Neural progenitor cell (in vitro differentiated cells): ENCODE measurements at places on chromosomes 11 and 22.
A peak's percentile ranks its signal among the peaks of the same experiment; 100 is the strongest.

GRCh38 chr22:28607795-28608194 lies 71.8 kb downstream of the TTC28 start:
- DNase-seq, result no peak

DNA sequence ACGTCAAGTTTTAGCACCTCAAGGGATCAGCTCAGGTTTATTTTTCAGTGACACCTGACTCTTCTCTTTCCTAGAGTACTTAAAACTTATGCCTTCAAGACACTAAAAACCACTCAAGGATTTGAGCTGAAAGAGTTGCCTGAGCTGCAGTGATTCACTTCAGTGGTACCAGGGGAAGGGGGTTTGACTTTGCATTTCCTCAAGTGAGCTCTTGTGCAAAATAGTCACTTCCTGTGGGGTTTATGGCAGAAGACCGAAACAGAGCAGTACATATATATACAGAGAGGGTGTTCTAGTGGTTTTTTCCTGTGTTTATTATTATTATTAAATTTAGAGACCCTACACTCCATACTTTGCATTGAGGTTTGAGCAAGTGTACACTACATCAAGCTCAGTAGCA lies 60.7 kb downstream of the DBX1 start:
- DNase-seq, result no peak

DNA sequence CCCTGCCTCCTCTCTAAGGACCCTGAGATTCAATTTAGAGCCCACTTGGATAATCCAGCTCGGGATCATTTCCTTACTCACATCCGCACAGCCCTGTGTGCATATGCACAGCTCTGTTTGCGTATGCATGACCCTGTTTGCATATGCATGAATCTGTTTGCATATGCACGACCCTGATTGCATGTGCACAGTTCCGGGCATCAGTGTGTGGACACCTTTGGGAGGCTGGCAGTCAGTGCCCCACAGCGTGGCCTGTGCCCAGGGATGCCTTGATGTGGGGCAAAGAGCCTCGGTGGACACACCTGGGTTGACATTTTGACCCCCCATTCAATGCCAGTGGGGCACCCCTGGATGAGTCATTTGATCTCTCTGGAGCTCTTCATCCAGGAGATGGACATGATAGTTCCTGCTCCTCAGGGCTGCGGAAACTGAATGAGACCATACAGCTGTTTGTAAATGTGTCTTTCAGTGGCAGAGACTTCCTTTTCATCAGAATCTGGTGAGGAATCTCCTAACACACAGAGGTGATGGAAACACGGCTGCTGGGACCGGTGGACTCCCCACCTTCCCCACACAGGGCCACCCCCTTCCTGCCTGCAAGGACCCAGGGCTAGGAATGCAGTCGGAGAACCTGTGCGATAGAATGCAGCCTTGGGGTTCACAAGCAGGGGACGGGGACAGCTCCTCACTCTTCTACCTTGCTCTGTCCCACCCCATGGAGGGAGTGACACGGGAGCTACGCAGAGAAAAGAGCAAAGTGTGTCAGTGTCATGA lies 41.2 kb downstream of the MYEOV start:
- no peak for DNase-seq

- DNase-seq, result no peak
Observed at GRCh38 chr11:115185507-115185906, 318.7 kb downstream of the CADM1 start.

DNA sequence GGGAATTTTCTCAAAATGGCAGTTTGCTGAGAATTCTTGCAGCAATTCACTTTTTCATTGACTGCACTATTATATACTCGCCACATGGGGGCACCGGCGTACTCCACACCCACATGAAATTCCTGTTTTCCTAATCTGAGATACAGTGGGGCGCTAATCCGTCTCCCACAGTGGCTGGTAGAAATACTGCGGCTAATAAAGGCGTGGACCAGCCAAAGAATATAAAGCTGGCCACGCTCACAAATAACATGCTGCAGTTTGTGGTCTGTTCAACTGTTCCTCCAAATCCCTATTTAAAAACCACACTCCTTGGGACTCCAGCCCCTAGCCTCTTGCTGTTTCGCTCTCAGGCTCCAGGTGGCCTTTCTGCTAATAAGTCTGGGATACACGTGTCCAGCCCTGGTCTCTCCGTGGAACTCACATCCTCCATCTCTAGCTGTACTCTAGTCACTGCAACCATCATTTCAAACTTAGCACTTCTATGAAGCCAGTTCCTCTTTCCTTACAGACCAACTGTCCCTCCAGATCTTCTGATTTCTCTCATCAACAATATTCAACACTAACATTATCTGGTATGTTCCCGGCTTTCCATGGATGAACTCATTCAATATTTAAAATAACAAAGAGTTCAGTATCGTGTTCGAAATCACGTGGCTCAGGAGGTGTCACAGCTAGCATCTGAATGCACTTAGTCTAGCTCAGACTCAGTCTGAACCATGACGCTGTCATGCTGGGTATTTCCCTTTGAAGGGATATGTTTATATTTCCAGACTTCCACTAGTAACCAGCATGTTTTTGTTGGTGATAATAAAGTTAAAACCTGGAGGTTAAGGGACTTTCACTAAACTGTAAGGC lies 22.0 kb downstream of the TBRG1 start:
- DNase-seq, result peak; percentile 85

DNA sequence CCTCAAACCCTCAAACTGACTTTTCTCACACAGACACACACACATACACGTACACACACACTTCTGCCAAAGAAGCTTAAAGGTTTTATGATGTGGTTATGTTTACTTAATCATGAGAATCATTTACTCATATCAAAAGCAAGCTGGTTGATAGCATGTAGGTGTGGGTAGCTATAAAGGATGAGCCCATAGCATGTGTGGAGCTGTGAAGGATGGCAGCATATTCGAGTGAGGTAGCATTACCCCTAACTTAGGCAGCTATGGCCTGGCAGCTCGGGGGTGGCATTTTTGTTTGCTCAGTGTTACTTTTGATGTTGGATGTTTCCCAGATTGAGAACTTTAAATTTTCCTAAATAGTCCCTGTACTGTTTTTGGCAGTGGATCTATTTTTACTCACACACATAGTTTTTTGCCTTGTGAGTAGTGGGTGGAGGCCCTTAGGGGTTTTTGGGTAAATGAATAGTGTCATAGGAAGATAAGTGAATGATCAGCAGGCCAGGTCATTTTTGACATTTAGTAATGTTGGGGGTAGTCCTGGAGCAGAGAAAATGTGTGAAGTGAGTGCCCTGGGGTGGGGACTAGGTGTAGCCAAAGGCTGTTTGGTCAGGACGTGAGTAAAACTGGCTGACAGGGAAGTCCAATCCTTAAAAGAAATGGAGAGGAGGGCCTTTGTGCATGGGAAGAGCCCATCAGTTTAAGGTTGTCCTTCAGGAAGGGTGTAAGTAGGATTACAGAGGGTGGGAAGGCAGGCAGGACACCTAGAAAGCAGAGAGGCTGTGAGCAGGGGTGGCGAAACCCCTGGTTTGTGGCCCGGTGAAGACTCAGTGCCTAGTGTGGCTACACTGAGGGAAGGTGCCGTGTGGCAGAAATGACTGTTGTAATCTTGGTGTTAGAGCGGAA lies 7.1 kb downstream of the YWHAH start:
- no peak for DNase-seq

DNA sequence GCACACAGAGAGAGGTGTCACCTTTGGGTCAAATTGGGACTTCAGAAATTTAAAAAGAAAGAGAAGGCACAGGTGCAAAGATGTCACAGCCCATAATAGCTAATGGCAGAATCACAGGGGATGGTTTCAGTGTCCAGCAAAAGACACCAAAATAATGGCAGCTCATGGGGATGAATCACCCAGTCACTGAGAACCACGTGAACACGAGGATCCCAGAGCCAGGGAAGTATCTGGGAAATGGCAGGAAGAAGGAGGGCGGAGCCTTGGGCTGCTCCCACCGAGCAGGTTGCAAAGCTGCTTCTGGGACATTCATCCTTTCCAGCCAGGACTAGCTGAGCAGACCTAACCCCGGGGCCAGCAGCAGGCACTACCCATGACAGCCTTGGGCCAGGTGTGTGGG lies 45.6 kb downstream of the TRMU start:
- DNase-seq, result no peak

DNA sequence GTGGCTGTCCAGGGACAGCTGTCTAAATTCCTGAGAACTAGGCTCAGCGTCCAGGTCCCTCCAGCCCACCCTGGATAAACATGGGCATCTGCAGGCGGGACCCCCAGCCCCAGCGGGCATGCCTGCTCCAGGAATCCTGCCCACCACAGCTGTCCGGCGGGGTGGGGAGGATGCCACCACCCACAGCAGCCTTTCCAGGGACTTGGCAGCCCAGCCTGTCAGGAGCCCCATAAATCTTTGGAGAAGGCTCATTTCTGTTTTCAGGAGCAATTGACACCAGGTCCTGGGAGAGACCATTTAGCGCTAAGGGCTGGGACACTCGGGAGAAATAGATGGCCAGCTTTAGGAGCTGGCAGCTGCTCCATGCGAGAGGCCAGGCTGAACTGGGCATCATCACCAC lies 358.9 kb downstream of the CADM1 start:
- DNase-seq, result no peak

GRCh38 chr11:19905280-19905853 lies 192.7 kb downstream of the NAV2 start:
- DNase-seq, result peak; percentile 55

- DNase-seq, result no peak
Observed at GRCh38 chr11:126384449-126385070, 29.1 kb downstream of the ST3GAL4 start.

DNA sequence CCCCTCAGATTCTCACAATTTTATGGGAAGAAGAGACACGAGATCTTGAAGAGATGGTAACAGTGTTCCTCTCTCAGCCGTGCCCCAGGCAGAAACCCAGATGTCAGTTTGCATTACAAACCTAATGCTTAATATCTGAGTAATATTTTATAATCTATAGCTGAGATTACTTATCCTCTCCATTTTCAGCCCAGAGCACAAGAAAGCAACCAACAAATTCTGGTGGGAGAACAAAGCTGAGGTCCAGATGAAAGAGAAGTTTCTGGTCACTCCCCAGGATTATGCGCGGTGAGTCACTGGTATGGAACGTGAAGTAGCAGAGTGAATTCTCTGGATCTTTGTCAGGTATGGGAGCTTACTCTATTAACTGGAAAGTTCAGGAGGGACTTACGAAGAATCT lies 884 bp downstream of the CENATAC start:
- peak; percentile 53 for DNase-seq
